ENCODE measurements at places on chromosomes 5 and 9.

DNA sequence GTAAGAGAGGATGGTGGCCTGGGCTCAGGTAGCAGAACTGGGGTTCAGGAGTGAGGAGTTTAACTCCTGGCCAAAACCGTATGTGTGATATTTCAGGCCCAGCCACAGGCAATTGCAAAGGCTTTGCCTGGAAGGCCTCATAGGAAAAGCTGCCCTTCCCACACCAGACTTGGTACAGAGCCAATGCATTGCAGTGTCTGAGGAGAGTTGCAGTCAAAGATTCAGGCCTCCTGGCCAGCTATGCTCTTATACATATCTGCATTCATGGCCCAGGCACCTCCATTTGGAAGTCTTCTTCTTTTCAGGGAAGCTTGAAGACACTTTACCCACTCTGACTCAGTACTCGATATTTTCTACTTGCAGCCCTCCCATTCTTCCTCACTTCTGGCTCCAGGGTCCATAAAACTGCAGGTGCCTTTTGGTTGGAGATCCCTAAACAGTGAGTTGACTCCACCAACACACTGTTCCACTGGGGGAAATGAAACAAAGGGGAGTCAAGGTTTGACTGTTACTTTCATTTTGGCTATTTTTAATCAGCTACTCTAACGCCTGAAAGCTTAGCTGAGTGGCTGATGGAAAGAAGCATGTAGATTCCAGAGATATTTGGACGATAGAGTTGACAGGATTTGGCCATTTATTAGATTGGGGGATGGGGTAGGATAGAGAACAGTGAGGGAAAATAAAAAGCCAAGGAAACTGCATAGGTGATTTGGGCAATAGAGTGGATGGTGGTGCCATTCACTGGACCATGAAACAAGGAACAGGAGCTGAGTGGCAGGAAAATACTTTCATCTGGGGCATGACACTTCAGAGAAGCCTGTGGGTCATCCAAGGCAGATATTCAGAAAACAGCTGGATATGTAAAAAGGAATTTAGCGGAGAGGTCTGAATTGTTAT is 30.6 kb upstream of the IL33 start:
- DNase-seq, result no peak

GRCh38 chr5:55836191-55836590 is 15.0 kb upstream of the IL31RA start:
- no peak for DNase-seq

DNA sequence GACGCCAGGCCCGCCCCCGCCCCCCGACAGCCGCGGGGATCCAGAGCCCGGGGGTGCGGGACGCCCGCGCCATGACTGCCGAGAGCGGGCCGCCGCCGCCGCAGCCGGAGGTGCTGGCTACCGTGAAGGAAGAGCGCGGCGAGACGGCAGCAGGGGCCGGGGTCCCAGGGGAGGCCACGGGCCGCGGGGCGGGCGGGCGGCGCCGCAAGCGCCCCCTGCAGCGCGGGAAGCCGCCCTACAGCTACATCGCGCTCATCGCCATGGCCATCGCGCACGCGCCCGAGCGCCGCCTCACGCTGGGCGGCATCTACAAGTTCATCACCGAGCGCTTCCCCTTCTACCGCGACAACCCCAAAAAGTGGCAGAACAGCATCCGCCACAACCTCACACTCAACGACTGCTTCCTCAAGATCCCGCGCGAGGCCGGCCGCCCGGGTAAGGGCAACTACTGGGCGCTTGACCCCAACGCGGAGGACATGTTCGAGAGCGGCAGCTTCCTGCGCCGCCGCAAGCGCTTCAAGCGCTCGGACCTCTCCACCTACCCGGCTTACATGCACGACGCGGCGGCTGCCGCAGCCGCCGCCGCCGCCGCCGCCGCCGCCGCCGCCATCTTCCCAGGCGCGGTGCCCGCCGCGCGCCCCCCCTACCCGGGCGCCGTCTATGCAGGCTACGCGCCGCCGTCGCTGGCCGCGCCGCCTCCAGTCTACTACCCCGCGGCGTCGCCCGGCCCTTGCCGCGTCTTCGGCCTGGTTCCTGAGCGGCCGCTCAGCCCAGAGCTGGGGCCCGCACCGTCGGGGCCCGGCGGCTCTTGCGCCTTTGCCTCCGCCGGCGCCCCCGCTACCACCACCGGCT is 1.0 kb downstream of the FOXE1 start:
- no peak for DNase-seq

DNA sequence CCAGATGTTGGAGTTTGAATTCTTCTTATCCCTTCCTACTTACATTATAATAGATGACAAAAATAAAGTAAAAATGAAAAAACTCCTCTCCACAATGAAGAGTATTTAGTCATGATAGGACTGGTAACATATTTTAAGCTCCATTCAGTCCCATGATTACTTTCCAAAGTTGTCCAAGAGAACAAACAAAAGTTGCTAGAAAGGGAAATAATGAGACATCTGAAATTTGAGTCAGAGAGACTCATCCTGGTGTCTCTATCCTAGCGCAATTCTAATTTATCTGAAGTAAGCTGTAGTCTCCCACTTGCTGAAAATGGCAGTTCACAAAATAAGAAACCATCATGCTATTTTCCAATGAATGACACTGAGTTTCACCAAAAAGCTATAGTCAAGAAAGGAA is 152.2 kb downstream of the BNC2 start:
- DNase-seq, result no peak

DNA sequence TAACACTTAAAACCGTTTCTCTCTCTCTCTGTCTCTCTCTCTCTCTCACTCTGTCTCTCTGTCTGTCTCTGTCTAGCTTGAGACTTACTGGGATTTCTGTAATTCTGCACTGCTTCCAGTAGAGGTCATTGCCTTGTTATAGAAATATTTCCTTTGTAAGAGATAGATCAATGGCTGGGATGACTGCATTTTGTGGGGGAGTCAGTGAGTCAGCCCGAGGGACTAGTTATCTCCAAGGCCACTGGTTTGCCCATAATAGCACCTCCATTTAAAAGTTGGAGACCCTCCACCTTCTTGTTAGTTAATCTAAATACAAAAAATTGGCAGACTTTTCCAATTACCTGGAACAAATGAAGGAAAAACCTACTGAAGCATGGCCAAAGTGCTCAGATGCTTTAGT is 547.2 kb downstream of the LRRC70 start:
- DNase-seq, result no peak

DNA sequence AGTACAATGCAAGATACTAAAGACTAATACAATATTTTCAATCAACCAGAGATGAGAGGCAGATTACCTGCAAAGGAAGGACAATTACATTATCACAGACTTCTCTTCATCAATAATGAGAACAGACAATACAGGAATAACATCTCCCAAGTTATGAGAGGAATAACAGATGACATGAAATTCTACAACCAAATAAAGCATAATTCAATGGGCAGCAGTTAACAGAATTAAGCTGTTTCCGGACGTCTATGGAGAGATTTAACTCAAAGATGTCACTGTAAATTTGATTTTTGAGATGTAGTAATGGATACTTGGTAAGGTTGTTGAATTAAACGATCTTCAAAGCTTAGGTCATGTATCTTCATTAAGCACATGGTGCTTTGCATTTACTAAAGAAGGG is 19.8 kb upstream of the PARP8 start:
- DNase-seq, result no peak
